ENCODE measurements at places on chromosomes 11 and 22.

- DNase-seq = no peak
Observed at GRCh38 chr22:40919446-40919845, 31.7 kb upstream of the RBX1 start.

GRCh38 chr11:88208745-88209144 lies 33.5 kb upstream of the RAB38 start:
- no peak for DNase-seq

DNA sequence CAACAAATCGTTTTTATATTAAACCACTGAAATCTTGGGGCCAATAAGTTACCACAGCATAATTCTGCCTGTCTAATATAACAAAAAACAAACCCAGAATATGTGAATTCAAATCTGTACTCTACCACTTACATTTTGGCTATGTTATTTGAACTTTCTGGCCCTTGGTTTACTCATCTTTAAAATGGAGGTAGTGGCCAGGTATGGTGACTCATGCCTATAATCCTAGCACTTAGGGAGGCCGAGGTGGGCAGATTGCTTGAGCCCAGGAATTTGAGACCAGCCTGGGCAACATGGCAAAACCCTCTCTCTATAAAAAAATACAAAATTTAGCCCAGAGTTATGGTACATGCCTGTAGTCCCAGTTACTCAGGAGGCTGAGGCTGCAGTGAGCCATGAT lies 84.2 kb downstream of the FAM168A start:
- DNase-seq = no peak

DNA sequence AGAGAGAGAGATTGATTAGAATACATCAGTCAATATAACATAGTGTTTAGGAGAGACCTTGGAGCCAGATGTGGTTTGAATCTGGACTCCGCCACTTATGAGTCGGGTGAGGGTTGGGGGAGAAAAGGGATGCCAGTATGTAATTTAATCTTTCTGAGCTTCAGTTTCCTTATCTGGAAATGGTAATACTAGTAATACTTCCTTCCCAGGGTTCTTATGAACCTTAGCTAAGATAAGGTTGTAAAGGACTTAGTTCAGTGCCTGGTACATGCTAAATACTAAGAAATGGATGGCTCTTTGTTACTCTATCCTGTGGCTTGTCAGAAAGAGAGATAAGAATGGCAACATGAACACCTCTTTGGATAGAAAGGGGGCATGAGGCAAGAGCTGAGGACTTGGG lies 226.1 kb upstream of the NARS2 start:
- DNase-seq = peak; percentile 54

DNA sequence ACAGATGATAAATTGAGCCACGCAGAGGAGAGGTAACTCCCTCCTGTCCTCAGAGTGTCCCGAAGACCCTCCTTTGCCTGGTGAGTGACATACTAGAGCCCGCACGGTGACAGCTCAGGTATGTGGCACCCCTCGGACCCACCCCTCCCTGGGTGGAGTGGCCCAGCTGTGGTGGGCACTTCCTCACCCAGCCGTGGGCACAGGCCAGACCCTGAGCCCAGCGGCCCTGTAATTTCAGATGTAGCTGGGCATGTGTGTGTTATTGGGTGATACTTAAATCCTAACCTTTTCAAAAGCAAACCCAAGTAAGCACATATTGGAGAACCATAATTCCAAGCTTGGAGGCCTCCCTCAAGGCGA lies 93.2 kb downstream of the WNT7B start:
- no peak for DNase-seq

DNA sequence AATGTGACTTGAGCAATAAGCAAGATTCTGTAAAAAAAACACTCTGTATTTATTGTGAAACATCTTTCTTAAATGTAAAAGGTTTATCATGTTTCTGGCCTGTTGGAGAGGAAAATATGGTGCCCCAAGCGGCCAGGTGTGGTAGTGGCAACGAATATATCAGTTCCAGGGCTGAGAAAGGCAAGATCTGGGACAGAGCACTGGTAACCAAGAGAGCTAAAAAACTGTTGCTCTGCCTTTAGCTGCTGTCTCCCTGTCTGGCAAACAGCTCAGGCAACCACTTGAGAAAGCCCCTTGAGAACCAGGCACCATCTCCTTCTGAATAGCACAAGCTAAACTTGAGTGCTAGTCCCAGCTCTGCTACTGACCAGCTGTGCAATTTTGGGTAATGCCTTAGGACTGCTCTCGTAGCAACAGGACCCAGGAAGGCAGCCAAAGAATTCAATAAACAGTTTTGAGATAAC lies 129.9 kb downstream of the KCNC1 start:
- peak; percentile 68 for DNase-seq

Measured in DMS53 (cell line).